ENCODE measurements at places on chromosomes 7 and 10.
A peak's percentile ranks its signal among the peaks of the same experiment; 100 is the strongest.

GRCh38 chr10:4004144-4004543, 219.1 kb upstream of the KLF6 start:
- no peak for DNase-seq

- peak; percentile 87 for DNase-seq
These were observed 3.5 kb downstream of the MXI1 start for GRCh38 chr10:110210674-110211464.

GRCh38 chr7:69318794-69319193, 279.5 kb upstream of the AUTS2 start:
- no peak for DNase-seq

DNA sequence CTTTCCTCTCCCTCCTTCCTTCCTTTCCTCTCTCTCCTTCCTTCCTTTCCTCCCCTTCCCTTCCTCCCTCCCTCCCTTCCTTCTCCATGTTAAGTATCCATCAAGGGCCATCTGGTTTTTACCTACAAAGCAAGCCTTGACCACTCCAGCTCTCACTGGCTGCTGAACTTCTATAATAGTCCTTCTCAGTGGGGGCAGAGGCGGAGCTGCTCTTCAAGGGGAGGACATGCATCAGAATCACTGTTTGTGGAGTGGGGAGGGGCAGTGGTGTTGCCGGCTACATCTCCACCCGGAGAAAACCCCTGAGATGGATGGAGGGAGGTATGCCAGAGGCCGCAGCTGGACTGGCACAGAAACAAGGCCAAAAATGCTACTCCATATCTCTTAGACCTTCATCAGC, 25.9 kb downstream of the LAMB1 start:
- DNase-seq, result no peak

- no peak for DNase-seq
These were observed 299.9 kb upstream of the PITRM1 start for GRCh38 chr10:3472287-3473051.

DNA sequence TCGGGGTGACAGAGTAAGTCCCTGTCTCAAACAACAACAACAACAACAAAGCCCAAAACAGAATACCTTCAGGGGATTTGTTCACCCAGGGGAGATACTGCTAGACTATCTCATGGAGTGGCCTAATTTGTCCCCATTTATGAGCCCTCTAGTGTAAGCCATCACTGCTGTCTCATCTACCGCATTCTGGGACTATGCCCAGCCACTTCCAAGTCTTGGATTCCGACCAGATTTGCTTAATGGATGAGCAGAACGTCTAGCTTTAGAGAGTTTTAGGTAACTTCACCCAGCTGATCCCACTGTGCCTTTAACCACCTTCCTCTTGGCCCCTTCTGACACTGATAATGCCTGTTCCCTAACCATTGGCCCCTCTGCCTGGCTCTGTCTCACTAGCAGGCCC, 47.1 kb downstream of the PAPSS2 start:
- DNase-seq, result no peak

- no peak for DNase-seq
These were observed 8.0 kb downstream of the DNAJC1 start for GRCh38 chr10:21995557-21995956.

- no peak for DNase-seq
These were observed 81.4 kb upstream of the LAMB4 start for GRCh38 chr7:108211382-108212201.

- DNase-seq, result no peak
These were observed 62.6 kb downstream of the GLI3 start for GRCh38 chr7:42174391-42174912.

DNA sequence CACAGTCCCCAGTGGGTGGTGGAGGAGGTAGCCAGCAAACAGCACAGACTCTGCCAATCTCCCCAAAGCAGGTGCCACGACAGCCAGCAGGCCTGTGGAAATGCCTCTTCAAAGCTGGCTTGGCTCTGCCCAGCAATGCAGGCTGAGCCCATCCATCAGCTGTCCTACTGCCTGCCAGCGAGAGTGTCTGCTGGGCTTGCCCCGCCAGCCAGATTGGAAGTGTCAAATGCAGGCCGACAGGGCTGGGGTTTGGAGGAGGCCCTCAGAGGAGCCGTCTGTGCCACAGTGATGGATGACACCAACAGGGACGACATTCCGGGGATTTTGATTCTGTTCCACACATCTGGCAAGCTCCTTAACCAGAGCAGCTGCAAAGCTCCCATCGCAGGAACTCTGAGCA, 16.7 kb downstream of the HABP2 start:
- DNase-seq, result no peak

DNA sequence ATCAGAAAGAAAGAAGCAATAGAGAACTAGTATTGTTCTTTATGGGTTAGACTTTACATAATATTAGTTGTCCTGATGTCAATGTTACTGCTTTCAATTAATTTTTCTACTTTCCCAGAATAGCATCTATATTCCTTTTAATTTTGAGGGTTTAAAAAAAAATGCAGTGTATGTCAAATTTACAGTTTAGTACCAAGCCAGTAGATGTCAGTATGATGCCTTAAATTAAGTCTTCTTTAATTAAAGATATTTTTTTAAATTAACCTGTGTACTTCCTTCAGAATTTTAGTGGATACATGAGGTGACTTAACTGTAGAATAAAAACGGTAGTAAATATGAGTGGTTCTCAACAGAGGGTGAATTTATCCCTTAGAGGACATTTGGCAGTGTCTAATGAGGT, 35.2 kb upstream of the STOX1 start:
- no peak for DNase-seq

DNA sequence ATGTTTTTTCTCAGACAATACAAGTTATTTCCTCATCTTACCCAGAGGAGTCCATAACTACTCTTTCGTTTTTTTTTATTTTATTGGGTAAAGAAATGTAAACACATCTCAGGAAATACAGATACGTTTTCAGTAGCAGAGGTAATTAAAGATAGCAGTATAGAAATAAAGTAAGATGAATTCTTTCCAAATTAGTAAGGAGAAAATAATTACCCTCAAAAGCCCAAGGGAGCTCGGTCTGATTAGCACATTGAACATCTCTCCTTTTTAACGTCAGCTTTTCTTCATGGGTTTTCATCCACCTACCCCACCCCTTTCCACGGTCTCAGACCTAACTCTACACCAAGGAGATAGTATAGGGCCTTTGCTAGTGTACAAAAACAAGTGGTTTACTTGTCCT, 294.2 kb downstream of the GRID1 start:
- DNase-seq, result no peak
